Stimulated activated CD8-positive, alpha-beta memory T cell treated with anti-CD3 and anti-CD28 coated beads, Interleukin-4, amount 100 ng/mL, for 1 hour (primary cell): ENCODE measurements at places on chromosomes 3 and 15.

- DNase-seq: no peak
Observed at GRCh38 chr3:156594219-156594683, 39.3 kb upstream of the SSR3 start.

GRCh38 chr15:98304371-98304770, 343.9 kb downstream of the ARRDC4 start:
- DNase-seq: no peak

DNA sequence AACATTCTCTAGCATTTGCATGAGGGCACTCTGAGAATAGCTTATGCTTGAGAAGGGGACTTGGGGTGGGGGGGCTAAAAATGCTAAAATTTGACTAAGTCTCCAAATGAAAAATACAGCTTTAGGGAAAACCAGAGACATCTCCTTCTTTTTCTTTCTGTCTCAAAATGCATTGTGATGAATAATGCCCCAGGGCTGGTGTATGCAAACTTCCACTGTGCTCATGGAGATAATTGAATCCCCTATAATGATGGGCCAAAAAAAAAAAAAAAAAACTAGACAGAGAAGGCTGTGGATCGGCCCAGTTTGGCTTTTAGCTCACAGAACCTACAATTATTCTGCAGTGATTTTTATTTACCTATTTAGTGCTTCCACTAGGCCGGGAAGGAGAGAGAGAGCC, 147.9 kb upstream of the RORA start:
- no peak for DNase-seq

DNA sequence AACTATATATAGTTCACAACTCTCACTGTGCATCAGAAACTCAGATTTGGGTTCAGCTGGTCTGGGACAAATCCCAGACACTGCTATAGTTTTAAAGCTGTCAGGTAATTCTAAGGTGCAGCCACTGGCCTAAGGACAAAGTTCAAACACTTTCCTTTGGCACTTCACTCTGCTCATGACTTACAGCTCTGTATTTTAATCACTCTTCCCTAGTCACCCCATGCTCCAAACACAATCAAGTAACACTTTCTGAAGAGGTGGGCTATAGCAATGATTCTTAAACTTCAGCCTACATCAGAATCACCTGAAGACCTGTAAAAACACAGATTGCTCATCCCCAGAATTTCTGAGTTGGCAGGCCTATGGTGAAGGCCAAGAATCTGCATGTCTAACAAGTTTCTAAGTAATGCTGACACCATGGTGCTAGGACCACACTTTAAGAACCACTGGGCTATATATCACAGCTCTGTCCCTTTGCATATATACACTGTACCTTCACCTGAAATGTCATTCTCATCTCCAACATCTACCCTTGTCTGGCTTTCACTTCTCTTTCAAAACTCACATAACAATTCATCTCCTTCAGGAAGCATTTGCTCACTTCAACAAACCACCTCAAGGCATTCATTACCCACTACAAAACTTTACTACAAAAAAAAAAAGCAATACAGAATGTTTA, 21.4 kb downstream of the STAG1 start:
- DNase-seq: no peak

- no peak for DNase-seq
Observed at GRCh38 chr15:65210770-65211481, at the start of gene CILP. Gene CILP, minus strand, starts transcription at chr15:65211473. Its CDS starts 1,718 bp downstream, at chr15:65209755.

DNA sequence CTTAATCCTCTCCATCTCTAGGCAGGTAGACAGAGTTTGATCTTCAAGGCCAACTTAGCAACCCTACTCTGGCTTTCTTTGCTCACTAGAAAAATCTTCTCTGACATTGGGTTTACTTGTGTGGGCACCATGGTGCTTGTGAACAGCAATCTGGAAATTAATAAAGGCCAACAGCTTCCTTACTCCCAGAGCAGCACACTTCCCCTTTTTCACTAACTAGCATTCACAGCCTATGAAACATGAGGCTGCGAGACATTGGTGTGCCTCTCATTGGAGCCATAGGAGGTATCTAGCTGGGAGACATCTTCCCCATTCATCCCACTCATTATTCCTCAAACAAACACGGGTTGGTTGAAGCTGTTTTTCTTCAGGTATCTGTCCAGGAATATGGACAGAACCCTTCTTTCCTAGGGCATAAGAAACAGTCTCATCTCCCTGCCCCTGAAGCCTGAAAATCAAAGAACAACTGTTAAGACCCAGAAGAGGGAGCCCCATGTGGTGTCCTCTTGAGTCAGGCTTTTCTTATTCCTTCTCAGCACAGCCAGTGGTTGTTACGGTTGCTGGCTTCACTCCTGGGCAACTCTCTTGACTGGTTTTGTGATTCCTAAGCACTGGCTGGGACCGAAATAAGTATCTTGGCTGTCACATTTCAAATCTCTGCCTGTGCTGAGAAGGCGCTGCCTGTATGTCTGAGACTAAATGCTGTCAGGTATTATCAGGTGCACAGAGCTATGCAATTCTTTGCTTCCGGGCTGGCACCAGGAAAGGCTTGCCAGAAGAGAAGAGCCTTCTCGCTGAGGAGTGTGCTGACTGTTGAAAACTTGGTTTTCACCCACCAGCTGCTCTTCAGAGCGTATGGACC, 194.4 kb downstream of the FEZF2 start:
- no peak for DNase-seq

GRCh38 chr3:127678611-127679533, 6.1 kb downstream of the ABTB1 start:
- DNase-seq: no peak

DNA sequence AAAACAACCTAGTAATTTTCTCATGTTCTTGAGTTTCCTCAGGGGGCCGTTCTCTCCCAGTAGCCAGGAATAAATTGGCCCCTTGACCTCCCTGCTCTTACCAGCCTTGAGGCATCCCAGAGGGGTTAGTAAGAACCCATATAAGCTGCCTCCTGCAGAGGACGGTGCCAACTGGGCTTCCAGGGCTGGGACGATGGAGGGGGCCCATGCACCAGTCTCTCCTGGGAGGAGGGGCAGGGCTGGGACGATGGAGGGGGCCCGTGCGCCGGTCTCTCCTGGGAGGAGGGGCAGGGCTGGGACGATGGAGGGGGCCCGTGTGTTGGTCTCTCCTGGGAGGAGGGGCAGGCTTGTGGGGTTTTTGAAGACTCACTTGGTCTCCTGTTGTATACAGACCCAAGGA, 22.0 kb downstream of the LINGO1 start:
- DNase-seq: no peak

DNA sequence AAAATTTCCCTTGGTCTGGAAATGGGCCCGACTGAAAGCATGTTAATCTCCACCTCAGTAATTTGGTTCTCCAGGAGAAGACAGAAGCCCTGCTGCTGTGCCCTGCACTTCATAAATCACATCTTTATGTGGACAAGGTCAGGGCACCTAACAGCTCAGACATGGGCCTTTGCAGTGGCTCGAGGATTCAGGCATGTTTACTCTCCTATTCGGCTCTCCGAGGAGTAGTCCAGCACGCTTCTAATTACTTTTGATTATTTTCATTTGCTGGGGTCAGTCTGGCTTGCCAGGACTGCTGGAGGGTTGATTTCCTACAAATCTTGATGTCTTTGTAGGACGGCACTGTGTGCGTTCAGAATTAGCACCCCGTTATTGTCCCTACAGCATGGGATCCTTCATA, 511.2 kb downstream of the MECOM start:
- DNase-seq: no peak

- no peak for DNase-seq
Observed at GRCh38 chr15:47796339-47796738, 79.0 kb downstream of the SEMA6D start.

DNA sequence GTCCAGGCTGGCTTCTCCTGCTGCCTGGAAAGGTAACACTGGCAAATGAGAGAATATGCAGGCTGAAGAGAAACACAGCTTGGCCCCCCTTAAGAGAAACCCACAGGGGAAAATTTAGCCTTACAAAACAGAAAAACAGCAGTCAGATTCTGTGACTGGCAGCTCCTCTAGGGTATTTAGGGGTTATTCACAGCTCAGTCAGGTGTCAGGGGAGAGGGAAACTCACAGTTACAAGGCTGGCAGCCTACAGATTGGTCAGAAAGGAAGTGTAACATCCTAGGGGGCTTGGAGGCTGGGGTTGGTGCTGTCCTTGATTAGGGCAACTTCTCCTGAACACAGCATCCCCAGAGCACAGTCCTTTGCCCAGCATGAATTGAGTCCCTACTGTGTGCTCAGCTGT, 81.4 kb downstream of the SEMA5B start:
- no peak for DNase-seq

- DNase-seq: no peak
Observed at GRCh38 chr3:40971191-40972168, 227.8 kb upstream of the CTNNB1 start.

GRCh38 chr15:65163041-65163440, 22.1 kb downstream of the CLPX start:
- no peak for DNase-seq

DNA sequence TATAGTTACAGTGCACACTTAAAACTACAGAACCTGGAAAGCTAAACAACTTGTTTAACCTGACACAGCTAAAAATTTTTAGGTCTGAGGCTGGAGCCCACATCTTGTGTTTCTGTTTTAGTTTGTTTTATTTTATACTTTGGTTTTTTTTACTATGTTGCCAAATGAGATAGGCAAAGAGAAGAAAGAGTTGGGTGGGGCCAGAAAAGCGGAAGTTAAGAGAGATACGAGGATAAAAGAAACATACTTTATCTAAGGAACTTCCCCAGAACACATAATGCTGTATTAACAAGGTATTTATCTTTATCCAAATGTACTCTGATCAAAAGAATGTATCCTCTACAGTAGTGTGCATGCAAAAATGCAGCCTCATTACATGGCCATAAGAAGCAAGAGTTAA, 1145.7 kb downstream of the EPHA3 start:
- DNase-seq: no peak

DNA sequence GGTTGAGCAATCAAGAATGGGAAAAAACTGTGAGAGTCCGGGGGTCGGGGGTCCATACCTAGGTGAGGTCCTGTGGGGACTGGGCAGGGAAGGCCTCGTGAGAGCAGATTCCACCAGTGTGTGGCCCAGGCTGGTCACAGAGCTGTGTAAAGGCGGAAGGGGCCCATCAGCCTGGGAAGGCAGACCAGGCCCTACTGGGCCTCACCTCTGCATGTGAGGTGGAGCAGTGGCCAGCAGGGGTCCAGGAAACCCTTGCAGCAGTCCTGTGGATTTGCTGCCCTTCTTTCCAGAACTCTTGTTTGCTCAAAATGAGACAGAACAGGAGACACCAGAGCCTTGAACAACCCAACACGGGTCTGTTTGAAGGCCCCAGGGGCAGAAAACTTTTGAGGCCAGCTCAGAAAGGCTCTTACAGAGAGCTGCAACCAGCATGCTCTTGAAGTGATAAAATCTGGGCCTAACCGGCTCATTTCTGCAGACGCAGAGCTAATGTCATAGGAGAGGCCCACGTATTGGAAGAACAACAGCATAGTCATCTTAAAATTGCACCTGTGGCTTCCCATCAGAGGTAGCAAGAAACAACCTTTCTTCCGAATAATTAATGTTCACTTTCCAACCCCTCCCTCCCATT, 30.3 kb upstream of the HHATL start:
- DNase-seq: no peak

- DNase-seq: no peak
Observed at GRCh38 chr15:100732211-100733055, 130.0 kb downstream of the ASB7 start.

DNA sequence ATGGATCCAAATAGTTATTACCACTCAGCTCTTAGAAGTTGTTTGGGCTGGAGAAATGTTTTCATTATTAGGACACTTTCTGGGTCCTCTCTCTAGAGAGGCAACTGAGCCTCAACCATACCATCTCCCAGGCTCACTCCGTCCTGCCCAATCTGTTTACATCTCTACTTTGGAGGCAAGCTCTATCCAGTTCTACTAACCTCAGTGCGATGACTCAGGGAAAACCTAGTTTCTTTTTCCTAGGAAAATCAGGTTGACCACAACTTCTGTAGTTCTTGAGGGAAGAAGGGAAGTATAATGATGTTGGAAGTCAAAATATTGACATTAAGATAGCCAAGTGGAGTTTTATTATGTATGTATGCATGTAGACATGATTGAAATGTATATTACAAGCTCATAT, 40.4 kb downstream of the LPP start:
- DNase-seq: no peak

- DNase-seq: no peak
Observed at GRCh38 chr3:71090207-71090606, 493.3 kb downstream of the FOXP1 start.

DNA sequence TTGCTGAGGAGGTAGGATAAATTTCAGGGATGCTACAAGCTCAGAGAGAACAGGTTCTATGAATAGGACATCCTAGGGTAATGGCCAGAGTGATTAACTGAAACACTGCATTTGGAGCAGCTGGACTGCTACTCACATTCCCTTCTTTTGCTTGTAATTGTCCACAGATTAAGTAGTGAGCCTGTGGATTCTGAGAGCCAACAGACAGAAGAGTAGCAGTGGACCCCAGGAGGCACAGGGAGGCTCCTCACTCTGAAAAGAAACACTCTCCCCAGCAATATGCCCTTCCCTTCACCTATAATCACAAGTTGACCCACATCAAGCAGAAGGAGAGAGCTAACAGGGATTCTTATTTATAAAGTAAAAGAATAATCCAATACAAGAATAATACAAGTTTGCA, 10.6 kb upstream of the RFX7 start:
- DNase-seq: no peak

GRCh38 chr15:98610991-98611390, 37.3 kb upstream of the IGF1R start:
- no peak for DNase-seq

DNA sequence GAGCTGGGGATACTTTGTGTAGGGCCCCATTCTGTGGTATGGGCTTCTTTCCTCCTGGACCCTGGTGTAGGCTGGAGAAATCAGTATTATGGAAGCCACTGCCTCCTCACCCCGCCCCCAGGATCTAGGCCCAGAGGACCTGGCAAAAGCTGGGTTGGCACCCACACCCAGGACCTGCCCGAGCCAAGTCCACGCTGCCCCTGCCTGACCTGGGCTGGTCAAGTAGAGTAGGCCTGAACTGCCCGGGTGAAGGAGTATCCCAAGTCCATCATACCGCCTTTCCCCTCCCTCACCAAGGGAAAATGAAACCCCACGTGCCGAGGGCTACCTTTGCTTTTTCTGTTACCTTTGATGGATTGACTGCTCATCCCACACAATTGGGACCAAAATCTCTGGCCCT, 37.7 kb upstream of the TRAK1 start:
- no peak for DNase-seq

DNA sequence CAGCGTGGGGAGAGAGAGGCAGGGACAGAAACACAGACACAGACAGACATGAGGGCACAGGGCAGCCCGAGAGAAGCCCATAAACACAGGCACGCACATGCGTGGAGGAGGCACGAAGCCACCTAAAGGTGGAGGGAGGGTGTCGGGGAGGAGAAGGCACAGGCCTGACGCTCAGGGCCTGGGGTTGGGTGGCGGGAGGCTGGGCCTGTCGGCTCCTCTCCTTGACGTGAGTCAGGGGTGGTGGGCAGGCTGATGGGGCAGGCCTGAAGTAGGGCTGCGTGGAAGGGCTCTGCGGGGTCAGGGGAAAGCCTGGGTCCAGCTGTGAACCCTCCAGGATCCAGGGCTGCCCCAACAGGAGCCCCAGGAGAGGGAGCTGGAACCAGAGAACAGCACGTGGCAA, 74.2 kb downstream of the EPHB3 start:
- DNase-seq: no peak
